ENCODE measurements at places on chromosomes 2 and 18.

DNA sequence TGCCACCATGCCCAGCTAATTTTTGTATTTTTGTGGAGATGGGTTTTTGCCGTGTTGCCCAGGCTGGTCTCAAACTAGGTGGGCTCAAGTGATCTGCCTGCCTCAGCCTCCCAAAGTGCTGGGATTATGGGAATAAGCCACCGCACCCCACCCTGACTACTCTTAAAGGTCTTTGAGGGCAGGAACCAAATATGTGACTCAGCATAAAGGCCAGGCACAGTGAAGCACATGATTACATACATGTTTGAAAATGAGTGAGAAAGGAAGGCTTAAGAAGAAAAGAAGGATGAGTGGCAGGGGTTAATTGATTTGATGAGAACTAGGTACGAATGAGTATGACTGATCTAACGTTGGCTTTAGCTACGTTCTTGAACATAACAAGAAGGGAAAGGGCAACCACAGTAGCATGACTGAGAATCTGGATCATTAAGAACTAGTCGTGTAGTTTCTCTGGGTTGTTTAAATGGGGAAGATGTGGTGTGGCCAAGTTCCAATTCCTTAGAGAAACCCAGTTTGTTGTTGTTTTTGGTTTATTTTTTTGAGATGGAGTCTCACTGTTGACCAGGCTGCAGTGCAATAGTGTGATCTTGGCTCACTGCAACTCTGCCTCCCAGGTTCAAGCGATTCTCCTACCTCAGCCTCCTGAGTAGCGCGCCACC lies 6.8 kb downstream of the RESP18 start:
- DNase-seq = no peak

- DNase-seq = no peak
Measured at GRCh38 chr2:96532641-96533291, 3.8 kb upstream of the ARID5A start.

GRCh38 chr18:79424880-79425568 lies 29.3 kb downstream of the NFATC1 start:
- no peak for DNase-seq

- no peak for DNase-seq
Measured at GRCh38 chr2:70630761-70631160, 77.1 kb upstream of the TGFA start.

DNA sequence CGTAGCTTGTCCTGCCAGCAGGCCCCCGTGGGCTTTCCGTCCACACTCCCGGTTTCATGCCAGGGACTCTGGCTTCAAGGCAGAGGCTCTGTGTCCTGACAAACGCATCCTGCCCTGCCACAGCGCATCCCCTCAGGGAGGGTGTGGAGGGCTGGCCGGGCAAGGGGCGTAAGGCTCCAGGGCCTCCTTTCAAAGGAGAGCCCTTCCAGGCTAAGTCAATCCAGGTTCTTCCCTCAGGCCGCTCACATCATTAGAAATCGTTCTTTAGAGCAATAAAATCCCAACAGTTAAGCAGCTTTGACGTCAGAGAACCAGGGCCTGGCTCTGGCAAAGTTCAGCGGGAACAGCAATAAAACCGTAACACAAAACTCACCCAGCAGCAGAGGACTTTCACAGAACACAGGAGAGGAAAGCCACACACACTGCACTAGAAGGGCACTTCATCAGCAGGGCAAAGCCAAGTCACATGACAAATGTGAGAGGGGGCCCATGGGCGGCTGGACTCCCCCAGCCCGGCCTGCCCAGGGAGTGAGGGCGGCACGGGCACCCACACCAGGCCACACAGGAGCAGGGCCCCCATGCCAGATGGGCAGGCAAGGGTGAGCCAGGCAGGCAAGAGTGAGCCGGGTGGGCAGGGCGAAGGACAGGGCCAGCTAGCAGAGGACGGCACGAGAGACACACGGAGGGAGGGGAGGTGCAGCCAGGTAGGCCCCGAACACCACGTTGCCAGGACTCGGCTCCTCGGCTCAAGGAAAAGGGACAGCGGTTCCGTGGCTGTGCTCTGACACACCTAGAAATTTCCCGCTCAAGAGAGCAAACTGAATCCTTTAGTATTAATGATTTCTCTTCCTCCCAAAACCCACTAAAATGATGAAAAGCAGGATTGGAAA lies 52.0 kb downstream of the HDAC4 start:
- no peak for DNase-seq

- DNase-seq = no peak
Measured at GRCh38 chr2:169071455-169071854, 2.1 kb downstream of the DHRS9 start.

GRCh38 chr2:153963256-153963655 lies 91.5 kb downstream of the GALNT13 start:
- DNase-seq = no peak

GRCh38 chr2:85905187-85905666 lies 16.4 kb upstream of the ST3GAL5 start:
- peak; percentile 76 for DNase-seq

DNA sequence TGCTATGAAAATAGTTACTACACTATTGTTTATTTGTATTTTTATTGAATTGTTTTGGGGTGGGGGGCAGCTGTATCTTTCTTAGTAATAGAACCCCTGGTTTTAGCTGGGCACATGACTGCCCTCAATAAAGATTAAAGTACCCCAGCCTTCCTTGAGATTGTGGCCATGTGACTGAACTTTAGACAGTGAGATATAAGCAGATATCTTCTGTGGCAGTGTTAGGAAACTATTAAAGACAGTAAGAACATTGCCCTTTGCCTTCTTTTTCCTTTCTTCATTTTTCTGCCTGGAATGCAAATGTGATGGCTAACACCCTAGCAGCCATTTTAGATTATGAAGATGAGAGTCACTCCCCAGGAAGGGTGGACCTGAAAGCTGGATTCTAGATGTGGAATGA lies 47.9 kb upstream of the AKAIN1 start:
- DNase-seq = no peak

GRCh38 chr2:64565949-64566710 lies 42.0 kb downstream of the AFTPH start:
- DNase-seq = no peak

DNA sequence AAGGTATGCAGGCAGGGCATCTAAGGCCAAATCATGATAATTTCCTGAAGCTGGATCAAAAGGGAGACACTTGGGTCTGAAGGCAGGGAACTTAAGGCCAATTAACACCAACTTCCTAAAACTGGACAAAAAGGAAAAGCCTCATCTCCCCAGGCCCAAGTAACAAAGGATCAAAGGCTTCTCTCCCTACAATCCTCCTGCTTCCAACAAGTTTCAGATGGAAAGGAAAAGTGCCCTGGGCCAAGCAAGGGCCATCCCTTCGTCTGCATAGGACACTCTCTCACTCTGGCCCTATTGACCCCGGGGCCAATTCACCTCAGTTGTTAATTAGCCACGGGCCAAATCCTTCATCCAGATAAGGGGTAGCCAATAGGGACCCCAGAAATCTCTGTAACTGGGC lies 1335.8 kb upstream of the CDH2 start:
- DNase-seq = no peak

DNA sequence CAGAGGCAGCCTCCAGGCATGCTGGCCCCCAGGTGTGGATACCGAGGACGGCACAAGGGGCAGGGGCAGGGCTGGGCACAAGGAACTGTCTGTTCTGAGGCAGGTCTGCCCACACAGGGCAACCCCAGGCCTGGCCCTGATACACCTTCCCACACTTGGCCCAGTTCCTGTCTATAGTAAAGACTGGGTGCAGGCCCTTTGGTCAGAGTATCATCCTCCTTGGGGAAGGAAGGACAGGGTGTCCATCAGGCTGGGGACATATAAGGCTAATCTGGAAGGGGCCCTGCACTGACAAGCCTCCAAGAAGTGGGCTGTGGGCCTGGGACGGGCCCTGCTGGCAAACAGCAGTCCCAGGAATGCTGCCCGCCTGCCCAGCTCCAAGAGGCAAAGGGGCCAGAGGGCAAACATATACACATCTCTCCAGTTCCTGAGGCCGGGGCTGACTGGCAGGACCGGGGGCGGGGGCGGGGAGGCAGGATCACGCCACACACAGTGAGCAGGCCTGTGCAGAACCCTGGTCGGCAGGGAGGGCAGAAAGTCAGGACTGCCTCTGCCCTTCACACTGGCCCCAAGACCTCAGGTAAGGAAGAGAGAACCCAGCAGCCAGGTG lies 18.9 kb downstream of the SDC1 start:
- DNase-seq = no peak

DNA sequence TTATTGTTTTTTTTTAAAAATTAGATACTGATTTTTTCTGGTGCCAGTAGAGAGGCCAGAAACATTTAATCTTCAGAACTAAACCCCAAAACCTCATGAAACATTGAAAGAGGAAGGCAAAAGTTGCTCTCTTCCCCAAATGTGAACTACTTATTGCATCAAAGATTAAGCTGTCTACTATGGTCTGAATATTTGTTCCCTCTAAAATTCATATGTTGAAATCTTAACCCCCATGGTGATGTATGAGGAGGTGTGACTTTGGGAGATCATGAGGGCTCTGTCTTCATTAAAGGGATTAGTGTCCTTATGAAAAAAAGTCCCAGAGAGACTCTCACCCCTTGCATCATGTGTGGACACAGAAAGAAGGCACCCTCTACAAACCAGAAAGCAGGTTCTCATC lies 28.2 kb upstream of the SLC8A1 start:
- DNase-seq = no peak

GRCh38 chr2:8539743-8540551 lies 141.9 kb upstream of the ID2 start:
- no peak for DNase-seq

DNA sequence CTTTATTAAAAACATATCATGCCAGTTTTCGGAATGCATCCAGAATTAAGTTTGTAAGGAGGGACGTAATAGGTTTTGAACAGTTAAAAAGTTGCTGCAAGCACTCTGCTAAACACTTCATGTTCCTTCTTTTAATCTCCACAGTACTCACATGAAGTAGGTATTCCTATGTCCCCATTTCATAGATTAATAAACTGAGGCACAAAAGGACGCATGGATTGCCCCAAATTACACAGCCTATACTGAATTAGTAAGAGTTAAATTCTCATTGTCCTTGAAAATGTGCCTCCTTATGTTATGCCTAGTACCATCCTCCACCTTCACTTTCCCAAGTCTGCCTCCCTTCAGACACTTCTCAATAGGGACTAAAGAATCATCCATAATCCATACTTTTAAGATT lies 358.9 kb upstream of the ATP5MC3 start:
- no peak for DNase-seq

GRCh38 chr2:96090196-96090926 lies 26.0 kb downstream of the ADRA2B start:
- DNase-seq = peak; percentile 10

DNA sequence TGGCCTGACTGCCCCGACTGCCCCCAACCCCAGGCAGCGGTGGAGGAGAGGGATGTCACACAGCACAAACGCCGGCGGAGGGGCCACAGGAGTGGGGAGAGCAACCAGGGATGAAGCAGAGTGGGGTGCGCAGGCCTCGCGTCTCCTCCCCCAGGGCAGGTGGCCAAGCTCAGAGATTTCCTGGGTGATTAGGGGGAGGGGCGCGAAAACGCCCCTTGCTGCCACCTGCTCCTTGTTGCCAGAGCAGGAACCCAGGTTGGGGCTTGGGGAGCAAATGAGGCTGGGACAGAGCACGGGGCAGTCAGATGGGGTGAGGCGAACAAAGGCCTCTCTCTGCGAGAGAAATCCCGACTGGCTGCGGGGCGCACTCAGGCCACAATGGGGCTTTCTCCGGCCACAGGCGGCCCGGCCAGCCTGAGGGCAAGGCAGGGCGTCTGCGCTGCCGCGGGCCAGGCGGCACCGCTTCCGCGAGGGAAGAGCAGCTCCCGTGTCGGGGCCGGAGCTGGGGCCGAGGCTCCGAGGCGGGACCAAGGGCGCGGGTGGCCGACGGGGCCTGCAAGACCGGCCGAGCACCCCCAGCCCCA lies 11.5 kb downstream of the TEX44 start:
- DNase-seq = no peak

- DNase-seq = no peak
Measured at GRCh38 chr2:2787301-2787907, 456.3 kb upstream of the MYT1L start.

DNA sequence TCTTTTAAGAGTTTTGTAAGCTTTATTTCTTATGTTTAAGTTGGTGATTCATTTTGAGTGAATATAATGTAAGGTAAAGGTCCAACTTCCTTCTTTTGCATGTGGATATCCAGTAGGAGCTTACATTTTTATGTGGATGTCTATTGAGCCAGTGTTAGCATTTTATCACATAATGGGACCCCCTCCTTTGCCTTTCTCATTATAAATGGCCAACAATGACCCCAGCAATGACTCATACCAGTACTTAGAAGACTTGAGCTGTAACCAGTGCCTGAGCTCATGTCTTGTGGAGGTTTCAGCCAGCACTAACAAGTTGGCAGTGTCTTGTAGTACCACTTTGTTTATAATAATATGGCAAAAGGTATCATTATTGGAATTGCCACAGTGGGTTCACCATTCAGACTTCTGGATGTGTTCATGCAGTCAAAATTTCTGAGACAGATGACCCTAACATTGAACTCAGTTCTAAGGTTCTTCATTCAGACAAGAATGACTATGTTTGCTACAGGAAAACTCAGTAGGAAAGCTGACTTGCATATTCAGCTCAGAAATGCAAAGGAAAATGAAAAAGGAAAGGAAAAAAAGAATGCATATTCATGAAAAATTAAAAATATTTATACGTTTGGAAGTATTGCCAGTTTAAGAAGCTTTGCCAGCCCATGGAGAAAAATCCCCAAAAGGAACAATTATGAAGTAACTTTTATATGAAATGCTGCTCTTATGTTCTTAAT lies 41.0 kb downstream of the CDKL4 start:
- DNase-seq = no peak

GRCh38 chr2:236208019-236208926 lies 40.1 kb upstream of the GBX2 start:
- no peak for DNase-seq

DNA sequence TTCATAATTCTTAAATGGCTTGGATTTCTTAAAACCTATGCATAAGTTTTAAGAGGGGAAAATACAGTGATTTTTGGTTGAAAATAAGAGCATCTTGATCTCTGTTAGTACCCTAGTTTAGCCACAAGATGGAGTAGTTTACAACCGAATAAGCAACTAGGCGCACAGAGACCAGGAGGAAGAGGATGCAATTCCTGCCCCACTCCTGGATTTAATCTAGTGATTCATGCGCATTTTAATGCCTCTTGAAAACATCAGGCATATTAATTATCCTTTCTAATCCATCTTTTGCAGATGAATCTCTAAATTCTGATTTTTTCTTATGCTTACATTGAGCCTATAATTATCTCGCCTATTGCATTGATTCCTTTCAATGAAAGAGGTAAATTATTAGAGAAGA lies 76.7 kb downstream of the MRPS9 start:
- peak; percentile 69 for DNase-seq

DNA sequence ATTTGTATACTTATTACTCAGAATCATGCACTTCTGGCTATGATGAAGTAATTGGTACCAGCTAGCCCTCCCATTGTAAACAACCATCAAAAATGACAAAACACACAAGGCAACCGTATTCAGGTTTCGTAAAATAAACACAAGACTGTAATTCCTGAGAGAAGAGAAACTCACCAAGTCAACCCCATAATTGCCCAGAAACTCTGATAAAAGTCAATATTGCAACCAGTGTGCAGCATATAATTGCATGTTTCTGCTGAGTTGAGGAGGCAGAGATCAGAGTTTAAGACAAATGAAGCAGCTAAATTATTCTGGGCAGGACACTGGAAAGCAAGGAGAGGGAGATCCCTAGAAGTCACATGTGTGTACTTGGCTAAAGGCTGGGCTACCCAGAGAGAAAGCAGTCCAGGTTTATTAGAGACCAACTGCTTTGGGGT lies 90.3 kb downstream of the ROCK2 start:
- DNase-seq = no peak
